ENCODE measurements at places on chromosomes 7 and 10.

DNA sequence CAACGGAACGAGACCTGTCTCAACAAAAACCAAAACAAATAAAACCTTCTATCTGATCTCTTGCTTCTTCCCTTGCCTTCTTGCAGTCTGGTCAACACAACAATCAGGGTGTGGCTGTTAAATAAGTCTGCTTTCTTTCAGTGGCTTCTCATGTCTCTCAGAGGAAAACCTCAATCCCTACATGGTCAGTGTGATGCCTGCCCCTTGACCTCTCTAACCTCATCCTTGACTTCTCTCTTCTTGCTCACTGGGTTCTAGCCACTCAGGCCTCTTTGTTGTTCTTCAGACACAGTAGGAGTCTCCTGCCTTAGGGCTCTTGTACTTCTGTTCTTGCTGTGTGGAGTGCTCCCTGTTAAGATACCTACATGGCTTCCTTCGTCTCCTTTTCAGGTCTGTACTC lies 220.4 kb downstream of the SDHAF3 start:
- no peak for DNase-seq

GRCh38 chr10:11837372-11838161 lies 14.4 kb downstream of the PROSER2 start:
- DNase-seq = no peak

DNA sequence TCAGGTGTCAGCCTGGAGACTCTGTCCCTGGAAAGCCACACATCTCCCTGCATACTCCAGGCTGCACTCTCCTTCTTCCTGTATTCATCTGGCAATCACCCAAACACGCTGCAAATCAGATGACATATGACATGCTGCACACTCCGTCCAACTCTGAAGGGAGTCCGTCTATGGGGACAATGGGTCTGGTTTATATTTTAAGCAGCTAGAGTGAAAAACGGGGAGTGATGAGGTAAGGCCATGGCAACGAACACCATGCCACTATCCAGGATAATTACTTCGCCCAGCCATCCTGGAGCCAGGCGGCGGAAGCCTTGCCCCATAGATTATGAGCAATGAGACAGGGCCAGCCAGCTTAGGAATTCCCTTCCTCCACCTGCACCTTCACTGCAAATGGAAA lies 140.1 kb downstream of the PLXNA4 start:
- no peak for DNase-seq

DNA sequence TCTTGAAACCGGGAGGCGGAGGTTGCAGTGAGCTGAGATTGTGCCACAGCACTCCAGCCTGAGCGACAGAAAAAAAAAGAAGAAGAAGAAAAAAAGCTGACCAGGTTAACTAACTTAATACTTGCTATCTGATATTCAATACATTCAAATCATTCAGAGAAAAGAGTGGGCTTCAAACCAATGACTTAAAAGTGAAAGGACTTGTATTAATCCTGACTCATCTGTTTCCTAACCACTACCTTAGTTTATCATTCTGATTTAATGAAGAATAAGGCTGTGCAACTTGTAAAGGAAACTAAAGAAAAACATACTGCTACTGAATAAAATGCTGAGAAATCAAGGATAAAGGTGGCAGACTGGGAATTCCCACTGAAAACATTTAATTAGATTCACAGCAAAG lies 128.4 kb downstream of the NRBF2 start:
- no peak for DNase-seq

DNA sequence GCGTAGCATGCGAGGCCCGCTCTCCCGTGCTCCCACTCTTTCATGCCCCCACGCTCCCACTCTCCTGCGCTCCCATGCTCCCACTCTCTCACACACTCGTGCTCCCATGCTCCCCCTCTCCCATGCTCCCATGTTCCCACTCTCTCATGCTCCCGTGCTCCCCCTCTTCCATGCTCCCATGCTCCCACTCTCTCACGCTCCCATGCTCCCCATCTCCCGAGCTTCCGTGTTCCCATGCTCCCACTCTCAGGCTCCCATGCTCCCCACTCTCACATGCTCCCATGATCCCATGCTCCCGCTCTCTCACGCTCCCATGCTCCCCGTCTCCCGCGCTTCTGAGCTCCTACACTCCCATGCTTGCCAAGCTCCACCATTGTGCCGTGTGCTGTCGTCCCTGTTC lies 84.4 kb upstream of the ANLN start:
- DNase-seq = no peak

DNA sequence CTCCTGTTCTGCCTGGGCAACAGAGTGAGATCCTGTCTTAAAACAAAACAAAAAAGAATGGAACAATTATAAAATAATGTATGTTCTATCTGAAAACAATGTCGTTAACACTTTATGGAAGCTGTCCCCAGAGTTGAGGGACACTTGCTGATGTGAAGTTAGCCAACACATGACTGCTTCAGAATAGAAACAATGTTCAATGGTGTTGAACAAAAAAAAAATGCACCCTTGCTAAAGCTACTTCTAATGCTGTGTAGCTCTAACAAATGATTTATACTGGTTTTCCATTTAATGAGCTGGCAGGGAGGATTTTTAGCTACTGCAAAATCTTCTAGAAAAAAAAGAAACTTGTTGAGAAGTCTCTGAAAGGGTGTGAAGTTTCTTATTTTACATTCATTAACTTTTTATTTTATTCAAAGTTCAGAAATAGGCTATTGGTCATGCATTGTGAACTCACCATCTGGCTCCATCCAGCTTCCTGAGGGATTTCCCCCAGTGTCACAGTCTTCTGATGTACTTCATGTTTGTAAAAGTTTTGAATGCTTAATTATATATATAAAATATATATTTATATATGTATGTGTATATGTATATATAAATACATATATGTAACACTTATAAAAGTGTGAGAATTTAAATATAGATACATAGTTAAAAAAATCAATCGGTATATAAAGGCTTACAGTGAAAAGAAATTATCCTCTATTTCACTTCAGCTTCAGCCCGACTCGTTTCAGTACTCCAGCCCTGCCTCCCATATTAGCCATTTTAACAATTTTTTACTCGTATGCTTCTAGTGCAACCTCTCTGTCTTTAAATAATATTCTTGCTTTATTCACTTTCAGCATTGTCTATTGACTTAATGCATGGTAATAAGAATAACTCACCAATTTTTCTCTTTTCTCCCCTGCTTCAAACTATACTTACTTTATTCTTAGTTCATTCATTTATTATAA lies 35.0 kb downstream of the HDAC9 start:
- no peak for DNase-seq

GRCh38 chr7:17027143-17027788 lies 145.5 kb upstream of the AGR3 start:
- DNase-seq = no peak

- no peak for DNase-seq
Measured at GRCh38 chr7:2513702-2514101, 5.9 kb upstream of the LFNG start.

GRCh38 chr7:113633073-113633472 lies 285.7 kb downstream of the PPP1R3A start:
- no peak for DNase-seq

DNA sequence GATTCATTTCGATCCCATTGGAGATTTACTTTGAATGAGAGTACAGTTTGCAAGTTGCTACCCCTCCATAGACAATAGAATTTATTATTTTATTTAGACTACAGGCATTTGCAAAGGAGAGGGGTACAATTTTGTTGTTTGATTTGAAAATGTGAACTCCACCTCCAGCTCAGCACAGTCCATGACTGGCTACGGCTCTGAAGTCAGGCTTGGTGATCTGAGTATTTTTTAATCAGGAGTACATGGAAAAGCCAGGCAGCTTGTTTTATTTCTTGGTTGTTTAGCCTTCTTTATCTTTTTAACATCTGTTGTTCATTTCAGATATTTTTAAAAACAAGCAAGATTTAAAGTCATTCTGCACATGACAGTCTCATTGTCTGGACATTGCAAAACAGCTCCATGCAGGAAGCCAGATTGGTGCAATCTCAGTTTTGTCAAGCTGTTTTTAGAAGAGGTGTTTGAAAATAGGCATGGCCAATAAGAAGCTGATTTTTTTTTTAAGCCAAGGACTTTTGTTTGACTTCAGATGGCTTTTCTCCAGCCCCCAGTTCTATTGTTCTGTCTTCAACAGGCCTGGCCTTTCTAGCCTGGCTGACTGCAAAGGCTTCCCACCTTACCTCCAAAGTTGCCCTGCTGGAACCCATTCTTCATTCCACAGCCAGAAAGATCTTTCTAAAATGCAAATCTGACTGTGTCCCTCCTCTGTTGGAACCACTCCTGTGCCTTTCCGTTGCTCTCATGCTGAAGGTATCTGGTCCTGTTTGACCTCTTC lies 12.2 kb downstream of the PLXDC2 start:
- no peak for DNase-seq

- DNase-seq = no peak
Measured at GRCh38 chr7:113918946-113919345, at the start of gene PPP1R3A. Gene PPP1R3A (minus strand): TSS chr7:113919009. CDS start chr7:113918996, 13 bp downstream.

- DNase-seq = no peak
Measured at GRCh38 chr10:124971276-124971675, 29.4 kb downstream of the ZRANB1 start.

DNA sequence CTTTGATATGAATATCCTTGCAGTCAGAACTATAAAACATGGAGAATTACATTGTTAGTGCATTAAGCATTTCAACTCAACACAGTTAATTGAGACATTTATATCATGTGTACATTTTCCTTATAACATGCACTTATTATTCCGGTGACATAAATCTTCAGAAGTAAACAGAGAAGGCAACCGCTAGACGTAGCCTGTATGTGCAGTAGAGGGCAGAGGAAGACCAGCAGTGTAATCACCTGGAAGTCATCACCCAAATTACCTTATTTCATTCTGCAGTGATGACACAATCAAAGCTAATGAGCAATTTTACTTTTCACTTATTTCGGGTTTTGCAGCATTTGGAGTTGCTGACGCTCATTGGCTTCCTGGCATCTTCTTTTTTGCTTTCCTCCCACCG lies 394.6 kb downstream of the SDK1 start:
- DNase-seq = no peak

DNA sequence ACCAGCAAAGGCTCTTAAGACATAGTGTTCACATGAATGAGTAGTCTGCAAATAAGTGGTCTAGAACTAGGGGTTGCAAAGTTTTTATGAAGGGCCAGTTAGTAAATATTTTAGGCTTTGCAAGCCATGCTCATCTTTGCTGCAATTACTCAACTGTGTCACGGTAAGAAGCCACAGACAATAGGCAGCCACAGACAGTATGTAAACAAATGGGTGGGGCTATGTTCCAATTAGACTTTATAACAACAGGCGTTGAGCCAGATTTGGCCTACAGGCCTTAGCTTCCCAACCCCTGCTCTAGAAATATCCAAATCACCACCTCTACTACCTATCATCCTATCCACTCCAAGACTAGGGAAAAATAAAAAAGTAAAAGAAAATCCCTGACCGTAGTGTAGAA lies 9.2 kb downstream of the IKZF5 start:
- DNase-seq = no peak

DNA sequence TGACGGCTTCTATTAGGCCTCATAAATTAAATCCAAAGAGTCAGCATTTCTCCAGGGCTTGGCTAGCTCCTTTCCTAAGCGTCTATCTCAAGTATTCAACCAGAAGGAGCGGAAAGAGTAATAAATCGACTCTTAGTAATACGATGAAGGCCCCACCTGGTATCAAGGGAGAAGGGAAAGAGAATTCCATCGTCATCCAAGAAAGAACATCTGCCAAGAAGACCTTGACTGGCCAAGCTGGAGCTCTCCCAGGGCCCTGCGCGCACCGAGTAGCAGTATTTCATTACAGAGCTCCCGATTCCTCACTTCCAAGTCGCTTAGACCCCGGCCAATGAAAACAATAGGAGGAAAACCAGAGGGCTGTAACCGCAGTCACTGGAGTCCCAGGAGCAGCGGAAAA lies 178.0 kb upstream of the FRMD4A start:
- DNase-seq = no peak

GRCh38 chr10:693506-693905 lies 4.0 kb upstream of the DIP2C start:
- DNase-seq = no peak

DNA sequence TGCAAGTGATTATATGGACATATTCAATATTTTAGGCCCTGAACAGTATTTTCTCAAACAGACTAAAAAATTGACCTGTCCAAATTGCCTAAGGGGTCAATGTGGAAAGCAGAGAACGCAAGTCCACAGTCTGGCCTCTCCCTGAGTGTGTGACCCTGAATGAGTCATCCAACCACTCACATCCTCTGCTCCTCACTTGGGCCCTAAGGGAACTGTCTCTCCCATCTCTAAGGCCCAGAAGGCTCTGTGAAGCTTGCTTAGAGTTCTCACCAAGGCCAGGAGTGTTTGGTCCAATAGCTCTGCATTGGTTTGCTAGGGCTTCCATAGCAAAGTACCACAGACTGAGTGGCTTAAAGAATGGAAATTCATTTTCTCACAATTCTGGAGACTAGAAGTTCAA lies 155.1 kb downstream of the LSM5 start:
- DNase-seq = no peak

DNA sequence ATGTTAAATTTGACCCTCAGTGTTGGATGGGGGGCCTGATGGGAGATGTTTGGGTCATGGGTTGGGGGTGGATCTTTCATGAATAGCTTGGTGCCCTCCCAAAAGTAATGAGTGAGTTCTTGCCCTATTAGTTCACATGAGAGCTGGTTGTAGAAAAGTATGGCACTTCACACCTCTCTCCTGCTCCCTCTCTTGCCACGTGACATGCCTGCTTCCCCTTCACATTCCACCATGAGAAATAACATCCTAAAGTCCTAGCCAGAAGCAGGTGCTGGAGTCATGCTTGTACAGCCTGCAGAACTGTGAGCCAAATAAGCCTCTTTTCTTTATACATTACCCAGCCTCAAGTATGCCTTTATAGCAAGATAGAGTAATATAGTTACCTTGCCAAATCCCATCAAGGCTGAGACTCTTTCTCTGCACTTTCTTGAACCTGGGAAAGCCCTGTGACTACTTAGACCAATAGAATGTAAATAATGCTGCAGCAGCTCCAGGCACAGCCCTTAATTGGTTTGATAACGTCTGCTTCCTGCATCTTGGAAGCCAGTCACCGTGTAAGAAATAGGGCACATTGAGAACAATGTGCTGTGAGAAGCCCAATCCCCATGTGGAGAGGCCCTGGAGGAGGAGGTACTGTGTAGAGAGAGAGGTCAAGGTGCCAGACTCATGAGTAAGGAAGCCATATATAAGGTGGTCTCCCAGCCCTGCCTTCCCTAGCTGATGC lies 88.0 kb upstream of the NAMPT start:
- no peak for DNase-seq

DNA sequence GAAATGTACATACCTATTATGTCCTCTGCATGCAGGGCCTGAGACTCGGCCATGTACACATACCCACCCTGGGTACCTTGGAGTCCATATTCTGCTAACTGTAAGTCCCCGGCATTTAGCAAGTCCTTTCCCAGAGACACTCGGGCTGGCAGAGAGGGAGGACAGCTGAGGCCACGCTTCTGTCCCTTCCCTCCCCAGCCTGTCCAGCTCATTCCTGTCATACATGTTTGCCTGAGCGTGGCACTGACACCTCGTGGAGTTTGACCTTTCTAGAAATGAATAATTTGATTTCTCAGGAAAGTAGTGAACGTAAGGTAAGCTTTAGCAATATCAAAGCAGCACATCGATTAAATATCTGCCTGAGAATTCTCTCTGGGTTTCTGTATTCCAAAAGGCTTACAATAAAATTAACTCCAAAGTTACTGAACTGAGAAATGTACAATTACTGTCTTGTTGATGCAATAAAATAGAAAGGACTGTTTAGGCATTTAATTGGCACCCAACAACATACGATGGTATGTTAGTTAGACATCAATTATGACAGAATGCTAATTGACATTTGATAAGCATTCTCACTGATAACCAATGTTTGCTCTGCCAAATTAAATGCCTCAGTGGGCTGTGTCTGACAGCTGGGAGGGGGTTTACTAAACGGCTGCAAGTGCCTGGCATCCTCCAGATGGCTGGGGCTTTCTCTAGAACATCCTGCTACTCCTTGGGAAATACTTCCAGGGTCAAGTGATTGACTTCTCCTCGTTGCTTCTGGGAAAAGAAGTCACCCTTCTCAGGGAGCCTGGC lies 221.2 kb downstream of the CCSER2 start:
- no peak for DNase-seq

Measured in activated naive CD8-positive, alpha-beta T cell treated with anti-CD3 and anti-CD28 coated beads for 36 hours (primary cell).